CD8-positive, alpha-beta memory T cell (primary cell): ENCODE measurements at places on chromosomes 3 and 15.

DNA sequence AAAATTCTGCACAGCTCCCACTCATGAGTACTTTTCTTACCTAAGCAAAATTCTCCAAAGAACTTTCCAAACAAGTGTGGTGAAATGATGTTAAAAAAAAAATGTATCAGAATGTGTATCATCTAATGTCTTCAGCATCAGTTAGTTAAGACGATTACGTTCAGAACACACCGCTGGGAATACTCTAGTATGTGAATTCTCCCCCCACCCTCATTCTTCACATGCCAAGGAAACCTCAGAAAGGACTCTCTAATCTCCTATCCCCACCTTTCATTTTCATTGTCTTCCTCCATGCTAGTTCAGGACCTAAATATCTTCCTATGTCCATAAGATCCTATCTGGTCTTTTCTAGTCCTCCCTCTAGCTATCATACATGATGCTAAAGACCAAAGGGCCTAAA is 457.4 kb downstream of the SHQ1 start:
- no peak for DNase-seq

DNA sequence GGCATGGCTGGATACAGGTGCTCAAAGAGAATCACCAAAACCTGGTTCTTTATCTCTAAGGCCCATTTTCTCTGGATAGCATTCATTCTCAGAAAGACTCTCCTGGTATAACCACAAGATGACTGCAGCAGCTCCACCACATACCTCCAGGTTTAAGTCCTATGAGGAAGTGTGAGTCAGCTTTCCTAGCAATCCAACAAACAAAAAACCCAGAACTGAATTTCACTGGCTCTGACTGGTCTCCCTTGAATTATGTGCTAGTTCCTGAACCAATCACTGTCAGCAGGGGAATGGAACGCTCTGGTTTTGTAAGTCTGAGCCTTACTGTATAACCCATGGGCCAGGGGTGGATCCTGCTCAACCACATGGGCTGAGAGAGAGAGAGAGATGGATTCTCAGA is 27.2 kb downstream of the MRPL46 start:
- DNase-seq, result no peak

GRCh38 chr3:148599481-148599880 is 98.2 kb upstream of the AGTR1 start:
- DNase-seq, result no peak

DNA sequence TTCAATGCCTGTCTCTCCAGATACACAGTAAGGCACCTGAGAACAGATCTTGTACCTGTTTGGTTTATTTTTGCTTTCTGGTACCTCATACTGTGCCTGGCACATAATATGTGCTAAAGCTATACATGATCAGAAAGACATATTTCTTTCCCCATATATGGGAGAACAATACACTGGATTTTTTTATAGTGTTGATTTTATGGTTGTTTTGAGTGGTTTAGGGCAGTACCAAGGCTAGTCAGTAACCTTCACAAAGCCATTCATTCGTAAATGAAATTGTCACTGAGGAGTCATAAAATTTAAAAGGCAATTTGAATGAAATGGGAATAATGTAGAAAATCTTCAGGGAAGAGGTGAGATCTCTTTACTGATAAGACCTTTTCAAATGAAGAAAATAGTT is 810.2 kb downstream of the TUSC7 start:
- no peak for DNase-seq

DNA sequence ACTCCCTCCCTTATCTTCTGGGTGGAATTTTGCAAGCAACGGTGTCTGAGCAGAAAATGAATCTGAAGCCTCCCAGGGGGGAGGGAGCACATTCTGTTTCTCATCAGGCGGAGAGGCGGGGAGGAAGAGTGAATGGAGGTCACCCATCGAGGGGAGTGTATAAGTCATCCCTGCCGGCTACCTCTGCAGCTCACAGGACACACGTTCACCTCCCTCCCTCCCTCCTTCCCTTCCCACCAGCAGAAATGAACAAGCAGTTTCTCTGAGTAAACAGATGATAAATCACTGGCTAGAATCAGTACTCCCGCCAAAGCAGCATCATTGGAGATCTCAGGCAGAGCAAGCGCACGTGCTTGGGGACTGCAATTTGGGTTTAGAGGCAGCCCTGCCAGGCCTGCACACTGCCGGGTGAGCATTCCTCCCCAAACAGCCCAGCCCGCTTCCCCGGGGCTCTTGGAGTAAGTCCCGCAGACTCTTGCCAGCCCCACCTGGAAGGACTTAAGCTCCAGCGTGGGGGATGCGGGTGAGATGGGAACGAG is 38.3 kb downstream of the CPN2 start:
- DNase-seq, result no peak

DNA sequence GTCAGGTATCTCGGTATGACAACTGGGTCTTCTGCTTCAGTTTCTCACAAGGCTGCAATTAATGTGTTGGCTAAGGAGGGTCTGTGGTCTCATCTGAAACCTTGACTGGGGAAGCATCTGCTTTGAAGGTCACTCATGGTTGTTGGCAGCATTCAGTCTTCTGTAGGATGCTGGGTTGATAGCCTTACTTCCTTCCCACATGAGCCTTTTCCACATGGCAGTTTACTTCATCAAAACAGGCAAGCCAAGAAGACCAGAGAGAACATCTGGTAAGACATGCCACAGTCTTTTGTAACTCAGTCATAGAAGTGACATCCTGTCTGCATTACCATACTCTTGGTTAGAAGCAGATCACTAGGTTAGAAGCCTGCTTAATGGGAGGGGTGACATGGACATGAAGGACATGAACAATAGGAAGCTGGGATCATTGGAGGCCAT is 49.5 kb downstream of the CMC1 start:
- no peak for DNase-seq

- no peak for DNase-seq
Measured at GRCh38 chr15:66388576-66388975, 1.9 kb downstream of the MAP2K1 start.

- DNase-seq, result no peak
Measured at GRCh38 chr15:95018888-95019545, 787.7 kb downstream of the MCTP2 start.

- no peak for DNase-seq
Measured at GRCh38 chr3:42562047-42562907, 19.5 kb downstream of the SEC22C start.

- DNase-seq, result no peak
Measured at GRCh38 chr3:192128060-192128459, 599.3 kb downstream of the FGF12 start.

GRCh38 chr15:49024840-49025239 is 21.4 kb downstream of the SECISBP2L start:
- DNase-seq, result no peak

- DNase-seq, result no peak
Measured at GRCh38 chr3:133113927-133114597, 75.9 kb downstream of the TMEM108 start.

- no peak for DNase-seq
Measured at GRCh38 chr3:15929944-15930571, 132.3 kb upstream of the ANKRD28 start.

- no peak for DNase-seq
Measured at GRCh38 chr15:57218826-57219576, 157.3 kb upstream of the CGNL1 start.

GRCh38 chr15:91200101-91200754 is 100.2 kb downstream of the SV2B start:
- no peak for DNase-seq

GRCh38 chr3:79490165-79491028 is 277.4 kb downstream of the ROBO1 start:
- no peak for DNase-seq

DNA sequence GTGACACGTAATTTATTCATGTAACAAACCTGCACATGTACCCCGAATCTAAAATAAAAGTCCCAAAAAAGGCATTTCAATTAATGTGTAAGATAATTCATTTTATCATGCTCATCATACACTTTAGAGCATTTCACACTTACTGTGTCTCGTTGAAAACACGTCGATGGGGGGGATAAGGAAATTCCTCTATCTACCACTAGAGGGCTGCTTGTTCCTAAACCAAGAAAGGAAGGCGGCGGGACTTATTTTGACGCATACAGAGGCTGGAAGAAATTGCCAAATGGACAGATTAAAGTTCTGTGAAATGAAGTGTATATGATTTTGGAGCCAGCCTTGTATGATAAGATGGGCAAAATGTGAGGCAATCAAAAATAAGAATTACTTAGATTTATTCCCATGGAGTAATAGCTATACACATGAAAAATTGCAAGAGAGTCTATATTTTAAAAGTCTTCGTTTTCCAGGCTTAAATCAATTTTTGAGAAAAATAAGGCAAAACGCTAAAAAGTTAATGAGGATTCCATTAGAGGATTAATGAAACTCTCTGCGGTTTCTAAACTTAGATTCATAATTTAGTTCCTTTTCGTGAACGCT is 346.8 kb downstream of the CNTN3 start:
- no peak for DNase-seq

GRCh38 chr3:8505621-8506020 is 4.0 kb downstream of the LMCD1 start:
- DNase-seq, result no peak

DNA sequence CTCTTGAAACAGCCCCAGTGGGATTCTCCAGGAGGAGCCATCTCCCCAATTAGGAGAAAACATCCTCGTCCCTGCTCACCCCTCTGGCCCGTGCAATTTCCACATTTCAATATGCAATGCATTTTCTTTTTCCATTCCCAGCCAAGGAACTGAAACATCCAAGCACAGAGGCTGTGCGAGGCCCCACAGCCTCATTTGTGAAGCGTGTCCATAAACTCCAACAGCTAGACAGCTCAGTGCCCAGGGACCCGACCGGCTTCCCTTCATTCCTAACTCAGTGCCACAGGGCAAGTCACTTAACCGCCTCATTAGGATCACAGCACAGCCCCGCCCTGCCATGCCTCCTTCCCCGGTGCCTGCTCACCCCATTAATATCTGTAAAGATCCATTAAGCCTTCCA is 204.2 kb upstream of the IGF1R start:
- DNase-seq, result no peak

DNA sequence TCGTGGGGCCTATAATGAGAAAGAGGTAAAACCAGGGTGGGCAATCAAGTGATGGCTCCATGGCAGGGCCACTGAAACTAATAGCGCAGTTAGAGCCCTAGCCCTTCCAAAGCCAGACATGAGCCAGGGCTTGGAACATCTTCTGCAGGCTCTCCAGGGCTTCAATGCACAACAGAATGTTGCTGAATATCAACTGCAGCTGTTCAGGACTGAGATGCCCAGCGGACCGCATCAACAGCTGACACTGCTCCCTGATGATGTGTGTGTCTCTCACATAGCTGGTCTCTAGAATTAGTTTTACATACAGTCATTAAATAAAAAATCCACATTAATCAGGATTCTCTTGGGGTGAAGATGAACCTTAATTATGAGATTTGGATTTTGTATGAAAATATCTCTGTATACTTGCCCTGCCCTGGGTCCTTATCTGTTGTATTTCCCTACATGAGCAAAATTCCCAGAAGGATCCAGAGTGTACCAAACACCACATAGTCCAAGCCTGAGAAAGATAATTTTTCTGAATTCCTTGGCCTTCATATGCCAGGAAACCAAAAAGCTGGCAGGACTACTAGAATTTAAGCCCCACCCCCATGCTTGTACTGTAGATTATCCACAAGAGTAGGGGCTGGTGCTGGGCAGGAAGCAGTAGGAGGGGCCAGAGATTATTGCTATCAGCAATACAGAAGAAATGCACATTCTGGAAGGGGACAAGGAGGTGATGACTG is 7.7 kb upstream of the GOLGB1 start:
- DNase-seq, result no peak

- no peak for DNase-seq
Measured at GRCh38 chr3:187558990-187559389, 111.2 kb downstream of the SST start.

DNA sequence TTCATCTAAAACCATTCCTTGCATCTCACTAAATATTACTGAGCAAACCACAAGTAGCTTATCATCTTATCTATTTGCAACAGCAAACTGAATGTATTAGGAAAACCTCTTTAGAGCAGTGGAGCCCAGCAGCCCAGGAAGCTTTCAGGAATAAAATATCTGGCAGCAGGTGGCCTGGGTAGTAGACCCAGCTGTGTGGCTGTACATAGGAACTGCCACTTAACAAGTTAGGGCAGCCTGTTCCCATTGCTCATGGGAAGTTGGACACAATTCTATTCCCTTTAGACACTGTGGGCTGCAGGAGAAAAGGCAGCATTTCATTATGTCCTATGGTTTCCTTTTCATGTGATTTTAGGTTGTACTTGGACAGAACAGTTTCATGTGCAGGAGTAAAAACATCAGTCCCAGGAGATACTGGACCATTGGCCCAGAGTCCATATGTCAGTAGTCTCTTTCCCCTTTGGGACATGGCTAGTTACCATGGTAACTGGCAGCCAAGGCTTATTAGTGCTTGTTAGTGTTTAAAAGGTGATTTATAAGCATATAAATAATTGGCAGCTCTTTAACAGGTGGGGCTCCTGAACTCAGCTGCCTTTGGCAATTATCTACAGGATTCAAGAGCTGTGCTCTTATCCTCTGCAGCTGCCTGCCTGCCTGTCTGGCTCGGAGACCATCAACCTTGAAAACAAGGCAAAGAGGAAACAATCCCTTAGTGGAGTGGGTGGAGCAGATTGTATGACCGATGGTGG is 28.9 kb upstream of the LSAMP start:
- DNase-seq, result no peak

- DNase-seq, result no peak
Measured at GRCh38 chr3:134797057-134797740, 2.1 kb downstream of the EPHB1 start.

DNA sequence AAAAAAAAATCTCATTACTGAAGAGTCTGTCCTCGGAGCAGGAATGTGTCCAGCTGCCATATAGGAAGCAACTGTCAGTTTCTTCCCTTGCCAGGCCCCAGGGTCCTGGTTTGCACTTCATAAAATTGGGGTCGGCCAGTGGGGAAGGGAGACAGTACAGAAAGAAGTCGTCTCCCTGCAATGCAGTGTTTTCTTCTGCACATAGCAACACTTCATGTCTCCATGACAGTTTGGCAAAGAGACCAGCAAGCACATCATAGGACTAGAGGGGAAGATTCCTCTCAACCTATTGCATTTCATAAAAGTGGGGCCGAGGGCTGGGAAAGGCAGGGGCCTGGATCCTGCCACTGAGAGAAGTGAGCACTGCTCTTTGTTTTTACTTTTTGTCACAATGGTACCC is 138.2 kb upstream of the HACD2 start:
- DNase-seq, result no peak

GRCh38 chr3:123993818-123994217 is 1.9 kb upstream of the ROPN1 start:
- DNase-seq, result no peak

GRCh38 chr3:126212620-126213378 is 32.4 kb upstream of the ALDH1L1 start:
- DNase-seq, result no peak

GRCh38 chr3:99953596-99953995 is 135.9 kb downstream of the CMSS1 start:
- no peak for DNase-seq

GRCh38 chr3:38348903-38349302 is 2.3 kb downstream of the XYLB start:
- DNase-seq, result no peak
